Forelimb muscle (tissue), 1 donor: ENCODE measurements at places on chromosomes 3 and 15. TPM values are rescaled to one million over a fixed set of nuclear protein-coding genes. Genes with fewer than 3 reads are reported as not detected.

The A4GNT gene
- polyA plus RNA-seq: not detected

The FBXW12 gene
- 0.15 TPM for polyA plus RNA-seq

The PRSS50 gene
- 0.19 TPM for polyA plus RNA-seq

The HESX1 gene
- 1.6 TPM for polyA plus RNA-seq

The SLC38A3 gene
- 3.9 TPM for polyA plus RNA-seq

The CKMT1B gene
- polyA plus RNA-seq: not detected

The UBXN7 gene
- polyA plus RNA-seq: 17.3 TPM

The HDC gene
- polyA plus RNA-seq: 1.2 TPM

The SPTBN5 gene
- 1.9 TPM for polyA plus RNA-seq

The DPPA2 gene
- polyA plus RNA-seq: not detected

The RAB43 gene
- 2.7 TPM for polyA plus RNA-seq

The AGBL1 gene
- polyA plus RNA-seq: 25.5 TPM

The EAF2 gene
- 8.1 TPM for polyA plus RNA-seq
